Stimulated activated CD4-positive, alpha-beta T cell treated with anti-CD3 and anti-CD28 coated beads, Interleukin-1b, Interleukin-23, amount 100 ng/mL, for 4 hours (primary cell): ENCODE measurements at places on chromosomes 6 and 20.
A peak's percentile ranks its signal among the peaks of the same experiment; 100 is the strongest.

- DNase-seq: no peak
Observed at GRCh38 chr6:12009180-12009685, 2.9 kb upstream of the HIVEP1 start.

DNA sequence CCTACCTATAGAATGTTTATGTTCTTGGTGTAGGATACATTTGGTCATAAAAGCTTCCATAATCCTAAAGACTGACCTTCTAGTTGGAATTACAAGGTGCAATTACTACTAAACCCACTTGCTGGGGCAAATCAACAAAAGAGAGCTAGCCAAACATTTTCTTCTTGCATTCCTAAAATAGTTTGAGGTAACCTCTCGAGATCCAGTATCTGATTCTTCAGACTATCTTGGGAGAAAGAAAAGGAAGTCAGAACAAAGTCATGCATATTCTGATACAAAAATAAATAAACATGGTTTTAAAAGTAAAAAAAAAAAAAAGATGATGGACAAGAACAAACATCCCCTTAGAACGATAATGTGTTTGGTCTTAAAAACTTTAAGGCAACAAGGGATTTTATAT is 294.2 kb upstream of the RSPO3 start:
- no peak for DNase-seq

DNA sequence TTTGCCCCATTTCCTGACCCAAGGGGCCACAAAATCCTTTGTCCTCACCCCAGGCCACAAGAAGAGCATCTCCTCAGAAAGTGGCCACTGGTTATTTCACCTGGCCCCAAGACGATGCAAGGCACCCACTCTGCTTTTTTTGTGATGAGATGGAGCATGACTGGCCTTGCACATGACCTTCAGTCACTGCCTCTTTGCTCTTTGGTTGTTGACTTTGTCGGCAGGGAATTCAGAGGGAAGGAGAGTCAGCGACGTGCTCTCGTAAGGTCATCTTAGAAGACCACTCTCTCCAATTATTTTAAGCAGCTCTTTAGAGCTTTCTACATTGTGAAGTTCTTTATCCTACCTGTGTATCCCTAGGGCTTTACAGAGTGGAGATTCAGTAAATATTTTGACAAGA is 306.7 kb downstream of the PLCB1 start:
- DNase-seq: no peak

DNA sequence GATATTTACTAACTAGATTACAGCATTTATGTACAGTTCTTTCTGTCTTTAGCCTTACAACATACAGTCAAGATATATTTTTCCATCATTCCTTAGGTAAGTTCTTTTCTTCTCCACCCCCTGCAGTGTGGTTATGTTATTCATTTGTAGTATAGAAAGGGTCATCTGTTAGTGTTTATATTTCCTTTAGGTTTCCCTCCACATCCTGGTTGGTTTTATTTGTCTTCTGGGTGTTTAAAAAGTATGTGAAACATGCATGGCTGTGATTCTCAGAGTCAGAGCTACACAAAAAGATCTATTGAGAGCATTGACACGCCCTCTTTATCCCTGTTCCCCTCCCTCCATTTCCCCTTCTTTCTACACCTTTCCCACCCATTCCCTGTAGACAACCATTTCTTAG is 20.1 kb downstream of the DHX35 start:
- no peak for DNase-seq

DNA sequence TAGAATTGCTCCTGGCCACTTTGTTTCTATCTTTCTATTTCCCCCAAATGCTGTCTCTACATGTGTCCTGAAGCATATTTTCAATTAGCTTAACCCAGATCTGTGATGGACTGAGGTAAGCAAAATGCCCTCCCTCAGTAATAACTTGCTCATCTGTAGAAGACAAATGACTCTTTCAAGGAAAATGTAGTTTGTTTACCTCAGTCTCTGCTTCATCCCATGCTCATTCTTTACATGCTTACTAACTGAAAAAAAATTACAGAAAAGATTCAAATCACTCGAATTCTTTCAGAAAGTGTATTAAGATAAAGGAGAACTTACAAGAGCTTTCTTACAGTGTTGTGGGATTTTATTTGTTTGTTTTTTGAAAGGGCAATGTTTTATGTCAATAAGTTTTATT is 531.1 kb downstream of the LMBRD1 start:
- DNase-seq: no peak

- no peak for DNase-seq
Observed at GRCh38 chr6:80425089-80425823, 318.8 kb downstream of the BCKDHB start.

- no peak for DNase-seq
Observed at GRCh38 chr6:22006795-22007194, 290.0 kb downstream of the PRL start.

DNA sequence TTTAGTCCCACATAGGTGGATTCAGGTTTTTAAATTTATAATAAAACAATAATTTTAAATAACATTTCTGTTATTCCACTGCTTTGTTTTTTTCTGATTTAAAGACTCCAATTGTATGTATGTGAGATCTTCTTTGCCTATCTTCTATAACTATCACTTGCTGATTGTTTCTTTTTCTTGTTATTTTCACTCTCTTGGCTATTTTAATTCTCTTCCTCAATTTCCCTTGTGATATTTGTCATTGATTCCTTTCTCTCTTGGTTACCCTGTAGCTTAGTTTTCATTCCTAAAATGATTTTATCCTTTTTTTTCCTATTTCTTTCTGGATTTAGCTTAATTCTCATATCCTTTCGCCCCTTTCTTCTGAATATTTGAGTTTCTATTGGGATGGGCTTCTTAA is 227.3 kb upstream of the TENT5A start:
- no peak for DNase-seq

DNA sequence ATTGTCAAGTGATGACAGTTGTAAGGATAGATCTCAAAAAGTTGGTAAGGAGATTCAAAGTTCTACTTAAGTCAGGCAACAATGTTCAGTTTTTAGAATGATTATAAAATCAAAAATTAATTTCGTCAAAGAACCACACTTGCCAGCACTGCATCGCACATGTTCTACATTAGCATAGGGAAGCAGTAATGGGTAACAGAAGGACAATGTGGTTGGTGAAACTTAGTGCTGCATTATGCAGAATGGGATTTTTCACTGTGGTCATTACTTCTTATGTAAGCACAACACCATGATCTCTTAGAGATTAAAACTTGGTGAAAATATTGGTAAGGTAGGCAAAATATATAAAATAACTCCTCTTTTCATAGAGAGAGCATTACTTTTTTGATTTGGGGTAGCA is 173.7 kb upstream of the THEMIS start:
- DNase-seq: no peak

GRCh38 chr20:56247954-56248782 is at the start of gene MC3R:
Gene MC3R, plus strand, starts transcription at chr20:56248732. Its CDS starts 112 bp downstream, at chr20:56248844.
- DNase-seq: no peak

DNA sequence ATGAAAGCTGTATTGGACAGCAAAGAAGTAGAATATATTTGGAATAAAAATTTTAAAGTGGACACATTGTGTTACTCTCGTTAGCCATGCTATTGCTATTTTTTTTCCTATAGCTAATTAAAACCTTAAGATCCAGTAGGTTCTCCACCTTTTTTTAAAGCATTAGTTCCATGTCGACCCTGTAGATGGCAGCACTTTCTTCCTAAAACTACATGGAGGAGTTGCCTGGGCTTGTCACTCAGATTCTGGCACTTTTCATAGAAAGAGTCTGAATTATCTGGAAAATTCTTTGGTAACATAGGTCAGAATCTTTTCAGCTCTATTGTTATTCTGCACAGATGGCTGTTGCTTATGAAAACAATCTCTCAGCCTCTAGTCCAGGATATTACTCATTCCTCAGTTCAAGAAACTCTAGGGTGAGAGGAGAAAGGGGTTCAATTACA is 42.0 kb upstream of the ESR1 start:
- no peak for DNase-seq

DNA sequence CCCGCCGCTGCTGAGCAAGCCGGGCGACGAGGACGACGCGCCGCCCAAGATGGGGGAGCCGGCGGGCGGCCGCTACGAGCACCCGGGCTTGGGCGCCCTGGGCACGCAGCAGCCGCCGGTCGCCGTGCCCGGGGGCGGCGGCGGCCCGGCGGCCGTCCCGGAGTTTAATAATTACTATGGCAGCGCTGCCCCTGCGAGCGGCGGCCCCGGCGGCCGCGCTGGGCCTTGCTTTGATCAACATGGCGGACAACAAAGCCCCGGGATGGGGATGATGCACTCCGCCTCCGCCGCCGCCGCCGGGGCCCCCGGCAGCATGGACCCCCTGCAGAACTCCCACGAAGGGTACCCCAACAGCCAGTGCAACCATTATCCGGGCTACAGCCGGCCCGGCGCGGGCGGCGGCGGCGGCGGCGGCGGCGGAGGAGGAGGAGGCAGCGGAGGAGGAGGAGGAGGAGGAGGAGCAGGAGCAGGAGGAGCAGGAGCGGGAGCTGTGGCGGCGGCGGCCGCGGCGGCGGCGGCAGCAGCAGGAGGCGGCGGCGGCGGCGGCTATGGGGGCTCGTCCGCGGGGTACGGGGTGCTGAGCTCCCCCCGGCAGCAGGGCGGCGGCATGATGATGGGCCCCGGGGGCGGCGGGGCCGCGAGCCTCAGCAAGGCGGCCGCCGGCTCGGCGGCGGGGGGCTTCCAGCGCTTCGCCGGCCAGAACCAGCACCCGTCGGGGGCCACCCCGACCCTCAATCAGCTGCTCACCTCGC is 1.5 kb downstream of the ARID1B start:
- DNase-seq: peak; percentile 23

GRCh38 chr6:25311331-25311840 is 32.2 kb downstream of the CARMIL1 start:
- no peak for DNase-seq

DNA sequence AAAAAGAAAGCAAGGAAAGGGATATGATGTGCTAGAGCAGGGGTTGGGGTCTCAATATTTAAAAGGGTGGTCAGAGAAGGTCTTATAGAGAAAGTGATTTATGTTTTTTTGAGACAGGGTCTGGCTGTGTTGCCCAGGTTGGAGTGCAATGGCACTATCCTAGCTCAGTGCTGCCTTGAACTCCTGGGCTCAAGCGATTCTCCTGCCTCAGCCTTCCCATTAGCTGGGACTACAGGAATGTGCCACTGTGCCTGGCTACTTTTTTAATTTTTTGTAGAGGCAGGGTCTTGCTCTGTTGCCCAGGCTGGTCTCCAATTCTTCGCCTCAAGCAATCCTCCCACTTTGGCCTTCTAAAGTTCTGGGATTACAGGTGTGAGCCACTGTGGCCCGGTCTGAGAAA is 433.3 kb downstream of the CDC5L start:
- DNase-seq: no peak

DNA sequence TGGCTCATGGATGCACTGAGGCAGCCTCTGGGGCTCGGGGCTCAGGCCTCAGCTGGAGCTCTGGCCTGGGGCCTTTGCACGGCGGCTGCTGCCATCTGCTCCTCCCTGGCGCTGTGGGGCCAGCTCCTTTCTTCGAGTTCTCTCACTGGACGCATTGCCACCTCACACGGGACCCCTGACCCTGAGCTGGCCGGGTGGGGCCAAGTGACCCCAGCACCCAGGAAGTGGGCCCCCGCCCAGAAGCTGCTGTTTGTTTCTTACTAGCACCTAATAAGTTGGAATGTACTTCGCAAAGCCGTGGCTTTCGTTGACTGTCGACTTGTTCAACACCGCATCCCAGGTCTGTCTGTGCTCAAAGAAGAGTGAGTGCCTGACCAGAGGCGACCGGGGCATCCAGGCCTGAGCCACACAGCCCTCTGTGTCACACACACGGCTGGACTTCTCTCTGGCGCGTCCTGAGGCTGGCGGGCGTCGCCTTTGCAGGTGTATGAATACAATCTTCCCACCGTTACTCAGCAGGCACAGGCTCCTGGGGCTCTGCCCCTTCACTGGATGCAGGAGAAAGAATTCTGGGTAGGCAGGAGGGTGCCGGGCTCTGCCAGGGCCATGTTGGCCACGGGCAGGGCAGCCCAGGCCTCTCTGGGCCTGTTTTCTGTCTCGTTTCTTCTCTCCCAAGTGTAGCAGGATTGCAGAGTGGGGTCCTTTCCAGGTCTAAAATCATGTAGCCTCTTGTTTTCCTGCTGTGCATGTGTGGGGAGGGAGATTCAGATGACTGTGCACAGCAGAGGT is 112.9 kb downstream of the DLL1 start:
- DNase-seq: no peak

DNA sequence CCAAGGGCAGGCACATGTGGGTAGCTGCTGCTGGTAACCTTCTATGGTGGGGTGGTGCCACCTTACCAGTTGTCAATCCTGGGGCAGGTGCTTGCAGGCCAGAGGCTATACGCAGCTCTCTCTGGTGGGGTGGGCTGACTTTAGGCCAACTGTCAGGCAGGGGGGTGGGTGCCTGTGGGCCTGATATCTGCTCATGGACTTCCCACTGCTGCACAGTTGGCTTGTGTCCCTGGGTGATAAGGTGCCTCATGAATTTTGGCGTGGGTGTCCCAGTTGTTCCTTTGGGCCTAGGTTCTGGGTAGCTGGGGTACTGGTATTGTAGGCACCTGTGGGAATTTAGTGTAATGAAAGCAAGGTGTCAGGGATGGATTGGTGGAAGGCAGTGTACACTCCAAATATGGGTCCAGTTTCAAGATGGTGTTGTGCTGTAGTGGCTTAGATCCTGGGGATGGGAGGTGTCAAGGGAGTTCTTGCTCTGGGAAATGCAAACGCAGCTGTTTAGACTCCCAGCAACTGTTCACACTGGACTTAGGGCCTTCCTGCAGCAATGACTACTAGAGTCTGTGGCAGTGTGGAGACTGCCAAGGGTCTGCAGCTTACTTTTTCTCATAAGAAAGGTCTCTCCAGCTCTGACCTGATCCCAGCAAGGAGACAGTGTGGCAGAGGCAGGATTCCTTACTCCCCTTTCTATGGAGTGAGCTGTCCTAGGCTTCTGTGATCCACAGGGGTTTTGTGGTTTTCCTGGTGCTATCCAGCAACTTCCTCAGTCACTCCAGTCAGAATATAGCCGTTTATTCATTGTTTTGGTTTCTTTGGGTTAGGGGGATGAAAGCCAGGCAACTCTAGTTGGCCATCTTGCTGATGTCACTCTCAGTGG is 128.2 kb downstream of the CRYBG1 start:
- no peak for DNase-seq

DNA sequence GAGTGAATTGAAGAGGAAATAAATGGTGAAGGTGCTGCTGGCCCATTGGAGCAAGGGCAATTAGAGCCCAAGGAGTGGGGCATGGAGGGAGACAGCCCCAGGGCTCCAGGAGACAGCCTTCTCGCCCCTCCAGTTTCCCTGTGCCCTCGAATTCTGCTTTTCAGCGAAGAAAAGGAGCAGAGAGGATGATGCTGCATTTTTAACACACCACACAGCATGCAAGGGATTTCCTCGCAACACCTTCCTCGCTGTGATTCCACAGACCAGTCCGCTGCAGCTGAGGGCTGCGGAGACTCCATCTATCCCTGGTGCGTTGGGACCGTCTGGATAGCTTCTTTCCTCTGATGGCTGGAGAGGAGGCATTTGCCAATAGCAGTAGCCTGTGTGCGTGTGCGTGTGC is 41.7 kb downstream of the PTCHD4 start:
- no peak for DNase-seq
